Aorta (tissue), 5 donors: ENCODE measurements at places on chromosomes 4 and X. TPM values are rescaled to one million over a fixed set of nuclear protein-coding genes. Genes with fewer than 3 reads are reported as not detected.

DNA sequence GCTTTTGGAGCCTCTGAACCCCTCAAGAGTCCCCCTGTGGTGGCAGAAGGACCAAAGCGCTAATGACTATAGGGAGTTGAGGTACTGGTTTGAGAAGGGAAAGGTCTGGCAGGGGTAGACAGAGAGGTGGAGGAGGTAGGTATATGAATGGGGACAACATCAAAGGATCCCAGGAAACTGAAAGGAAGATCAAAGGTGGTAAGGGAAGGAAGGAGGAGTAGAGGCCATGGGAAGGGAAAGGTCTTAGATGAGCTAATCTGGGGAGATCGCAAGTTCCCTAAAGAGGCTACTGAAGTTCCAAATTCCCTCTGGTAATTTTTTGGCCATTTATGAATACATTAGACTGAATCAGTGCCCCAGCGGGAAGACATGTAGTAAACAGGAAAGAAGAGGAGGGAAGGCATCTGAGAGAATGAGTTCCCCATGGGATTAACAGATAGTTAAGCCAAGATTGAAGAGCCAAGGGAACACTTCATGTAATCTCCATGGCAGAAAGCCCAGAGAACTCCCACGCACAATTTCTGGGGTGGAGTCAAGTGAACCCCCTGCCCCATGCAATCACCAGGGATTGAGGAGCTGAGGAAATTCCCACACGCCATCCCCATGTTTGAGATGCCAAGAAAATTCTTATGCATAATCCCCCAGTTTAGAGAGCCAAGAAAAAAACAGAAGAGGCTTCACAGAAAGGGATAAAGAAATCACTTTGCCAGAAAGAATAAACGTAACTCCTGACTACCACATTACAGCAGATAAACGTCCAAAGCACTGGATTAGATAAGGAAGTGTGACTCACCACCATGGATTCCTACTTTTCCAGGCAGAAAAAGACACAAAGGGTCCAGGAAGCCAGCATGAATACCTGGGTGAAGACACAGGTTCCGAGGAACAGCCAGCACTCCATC, 25.8 kb downstream of the ZNF630 start:
- no peak for DNase-seq
- no peaks in the 10 kb centered on the region for H3K36me3 ChIP-seq
- H3K27ac ChIP-seq: no peak overlapping the region
- H3K4me1 ChIP-seq: no peaks in the 10 kb centered on the region

DNA sequence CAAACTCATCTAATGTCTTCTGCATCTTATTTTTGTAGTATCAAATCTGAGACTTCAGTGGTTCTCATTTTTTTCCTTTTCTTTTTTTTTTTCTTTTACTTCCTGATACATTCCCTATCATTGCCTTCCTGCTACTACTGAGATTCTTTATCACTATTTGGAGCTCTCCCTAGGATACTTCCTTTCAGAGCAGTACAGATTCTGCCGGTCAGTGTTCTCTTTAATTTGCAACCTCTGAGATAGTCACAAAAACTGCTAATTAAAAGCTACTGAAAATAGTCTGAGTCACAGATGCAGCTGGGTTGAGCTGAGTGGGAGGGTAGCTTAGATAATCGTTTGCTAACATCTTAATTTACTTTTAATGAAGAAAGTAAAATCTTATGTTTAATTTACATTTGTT, 1279.7 kb downstream of the ARAP2 start:
- no peaks in the 10 kb centered on the region for H3K36me3 ChIP-seq
- no peaks in the 10 kb centered on the region for H3K27me3 ChIP-seq
- H3K4me3 ChIP-seq: no peak overlapping the region
- no peaks in the 10 kb centered on the region for H3K4me1 ChIP-seq

- no peaks in the 10 kb centered on the region for H3K36me3 ChIP-seq
- H3K4me1 ChIP-seq: no peaks in the 10 kb centered on the region
- H3K27me3 ChIP-seq: no peaks in the 10 kb centered on the region
- H3K27ac ChIP-seq: no peak overlapping the region
Measured at GRCh38 chr4:23932186-23932585, 42.3 kb upstream of the PPARGC1A start.

- no peak for DNase-seq
- H3K27me3 ChIP-seq: no peaks in the 10 kb centered on the region
- no peak overlapping the region for H3K4me3 ChIP-seq
- H3K36me3 ChIP-seq: no peaks in the 10 kb centered on the region
- no peaks in the 10 kb centered on the region for H3K4me1 ChIP-seq
Measured at GRCh38 chr4:184506527-184507121, 32.3 kb upstream of the IRF2 start.

GRCh38 chr4:176953021-176953420, 160.3 kb upstream of the VEGFC start:
- H3K4me3 ChIP-seq: no peak overlapping the region
- no peaks in the 10 kb centered on the region for H3K4me1 ChIP-seq
- no peak for DNase-seq
- no peaks in the 10 kb centered on the region for H3K36me3 ChIP-seq

DNA sequence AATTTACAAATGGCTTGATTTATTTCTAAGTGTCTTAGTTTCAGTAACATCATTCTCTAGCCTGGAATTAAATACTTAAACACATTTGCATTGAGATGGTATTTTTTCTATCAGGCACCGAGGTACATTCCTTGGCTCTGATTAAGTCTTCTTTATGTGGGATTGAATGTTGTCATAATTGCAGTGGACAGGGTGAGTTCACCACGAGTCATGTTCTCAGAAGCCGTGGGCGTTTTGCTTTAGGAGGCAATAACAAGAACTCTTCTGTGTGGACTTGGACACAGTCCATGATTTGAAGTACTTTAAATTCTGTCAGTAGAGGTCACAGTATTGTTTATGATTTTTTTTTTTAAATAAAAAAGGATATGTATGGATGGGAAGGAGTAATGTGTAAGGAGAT, 57.1 kb upstream of the EFHC2 start:
- H3K27ac ChIP-seq: no peak overlapping the region
- no peaks in the 10 kb centered on the region for H3K27me3 ChIP-seq
- DNase-seq: no peak
- H3K4me3 ChIP-seq: no peak overlapping the region
- H3K36me3 ChIP-seq: no peaks in the 10 kb centered on the region

- no peaks in the 10 kb centered on the region for H3K27me3 ChIP-seq
- H3K36me3 ChIP-seq: no peaks in the 10 kb centered on the region
- H3K27ac ChIP-seq: no peak overlapping the region
- no peak for DNase-seq
- no peak overlapping the region for H3K4me3 ChIP-seq
Measured at GRCh38 chr4:147696866-147697265, 12.9 kb upstream of the PRMT9 start.

- no peaks in the 10 kb centered on the region for H3K27me3 ChIP-seq
- no peaks in the 10 kb centered on the region for H3K36me3 ChIP-seq
- H3K4me3 ChIP-seq: no peak overlapping the region
- no peaks in the 10 kb centered on the region for H3K4me1 ChIP-seq
- H3K27ac ChIP-seq: no peak overlapping the region
Measured at GRCh38 chr4:1085404-1085799, 28.0 kb downstream of the RNF212 start.

DNA sequence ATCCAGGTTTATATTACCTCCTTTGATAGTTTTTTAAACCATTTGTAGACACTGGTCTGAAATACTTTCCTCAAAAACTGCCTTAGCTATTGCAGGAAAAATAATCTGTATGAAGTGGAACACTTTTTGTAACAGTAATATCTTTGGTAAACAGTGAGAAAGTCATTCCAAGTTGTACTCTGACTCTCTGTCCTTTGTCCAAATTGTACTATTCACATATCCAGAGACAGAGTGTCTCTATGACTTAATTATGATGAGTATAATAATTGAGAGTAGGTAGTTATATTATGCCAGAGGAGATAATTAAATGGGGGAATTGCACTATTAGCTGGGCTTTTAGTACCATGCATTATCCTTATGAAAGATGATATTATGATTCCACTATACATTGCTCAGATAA, 112.6 kb upstream of the LCORL start:
- no peaks in the 10 kb centered on the region for H3K4me1 ChIP-seq
- DNase-seq: no peak
- no peak overlapping the region for H3K4me3 ChIP-seq
- H3K36me3 ChIP-seq: no peaks in the 10 kb centered on the region
- no peak overlapping the region for H3K27ac ChIP-seq

- H3K27ac ChIP-seq: no peak overlapping the region
- H3K36me3 ChIP-seq: no peaks in the 10 kb centered on the region
- peaks cover 1% of the 10 kb centered on the region for H3K4me1 ChIP-seq
- DNase-seq: no peak
- no peaks in the 10 kb centered on the region for H3K27me3 ChIP-seq
- no peak overlapping the region for H3K4me3 ChIP-seq
Measured at GRCh38 chr4:71210823-71211222, 128.0 kb upstream of the SLC4A4 start.

DNA sequence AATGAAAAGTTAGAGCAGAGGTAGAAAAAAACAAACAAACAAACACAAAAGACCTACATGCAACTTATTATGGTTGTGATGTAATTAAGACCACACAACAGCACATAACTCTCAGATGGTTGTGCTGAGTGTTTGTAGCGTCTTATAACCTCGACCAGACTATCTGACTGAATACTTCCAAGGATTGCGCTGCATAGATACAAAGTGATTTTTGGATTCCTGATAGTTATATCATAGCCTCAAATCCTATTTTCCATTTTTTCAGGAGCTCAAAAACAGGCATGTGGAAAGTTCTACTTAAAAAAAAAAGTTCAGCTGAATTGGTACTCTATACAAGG, 236.1 kb downstream of the SPRY1 start:
- DNase-seq: no peak
- no peaks in the 10 kb centered on the region for H3K4me1 ChIP-seq
- no peak overlapping the region for H3K4me3 ChIP-seq
- no peak overlapping the region for H3K27ac ChIP-seq
- H3K36me3 ChIP-seq: no peaks in the 10 kb centered on the region
- no peaks in the 10 kb centered on the region for H3K27me3 ChIP-seq

Gene ZNF718
- total RNA-seq: 7.3 TPM

Gene LRCH2
- total RNA-seq: 9.5 TPM

Gene NAT8L
- total RNA-seq: 0.33 TPM

Gene FABP2
- total RNA-seq: not detected
